Pulmonary artery endothelial cell (primary cell): ENCODE measurements at places on chromosomes 3 and 15.

DNA sequence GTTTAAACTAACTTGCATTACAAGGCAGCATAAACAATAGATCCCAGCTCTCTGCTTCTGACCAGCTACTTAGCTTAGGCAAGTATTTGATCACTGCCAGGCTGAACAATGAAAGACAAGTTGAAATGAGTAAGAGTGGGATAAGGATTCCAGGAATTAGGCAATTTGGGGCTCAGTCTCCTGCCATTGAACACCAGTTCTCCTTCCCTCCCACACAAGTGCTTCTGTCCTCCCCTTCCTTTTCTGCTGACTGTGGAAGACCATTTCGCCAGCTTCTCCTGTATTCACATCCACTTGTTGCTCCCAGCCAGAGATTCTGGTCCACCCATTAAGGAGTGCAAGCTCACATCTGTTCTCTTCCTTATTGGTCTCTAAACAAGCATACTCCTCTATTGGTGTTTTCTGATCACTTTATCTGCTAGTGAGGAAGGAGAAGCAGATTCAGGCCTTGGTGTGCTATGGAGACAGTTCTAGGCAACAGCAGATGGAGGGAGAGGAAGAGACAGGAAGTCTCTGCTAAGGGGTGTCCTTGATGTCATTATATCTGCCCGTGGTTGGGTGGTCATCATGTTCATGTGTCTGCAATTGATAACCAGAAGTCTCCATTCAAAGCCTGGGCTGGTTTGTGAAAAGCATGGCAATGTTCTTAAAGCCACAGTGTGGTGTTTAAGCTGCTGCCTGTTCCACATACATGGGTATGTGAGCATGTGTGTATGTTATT lies 121.5 kb downstream of the PLCL2 start:
- no peak for DNase-seq

GRCh38 chr15:42665827-42666226 lies 71.1 kb downstream of the CDAN1 start:
- no peak for DNase-seq

- DNase-seq = no peak
Observed at GRCh38 chr3:107124885-107125284, 252.4 kb upstream of the CCDC54 start.

GRCh38 chr3:64093211-64093610 lies 69.9 kb upstream of the PSMD6 start:
- no peak for DNase-seq

DNA sequence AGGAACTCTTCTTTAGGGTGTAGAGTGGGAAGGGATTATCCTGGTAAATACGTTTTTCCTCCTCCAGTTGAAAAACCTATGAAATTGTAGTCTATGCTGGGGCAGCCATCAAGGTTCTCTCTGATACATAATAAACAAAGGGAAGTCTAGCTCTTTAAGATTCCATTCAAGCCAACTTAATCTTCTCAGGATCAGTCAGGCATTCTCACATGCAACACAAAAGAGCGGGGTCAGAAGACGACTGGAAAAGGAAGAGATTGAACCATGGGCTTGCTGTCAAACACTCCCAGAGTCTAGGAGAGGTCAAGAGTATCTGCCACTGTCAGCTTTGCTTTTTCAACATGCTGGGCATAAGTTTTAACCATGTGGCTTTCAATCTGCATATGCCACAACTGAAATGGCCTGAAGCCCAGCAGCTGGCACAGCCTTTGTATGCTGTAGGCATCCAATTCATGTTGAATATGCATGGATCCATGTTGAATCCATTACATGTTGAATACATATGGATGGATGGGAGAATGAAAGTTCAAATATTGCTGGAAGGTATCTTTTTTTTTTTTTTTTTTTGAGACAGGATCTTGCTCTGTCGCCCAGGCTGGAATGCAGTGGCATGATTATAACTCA lies 8.5 kb downstream of the TRAT1 start:
- no peak for DNase-seq

DNA sequence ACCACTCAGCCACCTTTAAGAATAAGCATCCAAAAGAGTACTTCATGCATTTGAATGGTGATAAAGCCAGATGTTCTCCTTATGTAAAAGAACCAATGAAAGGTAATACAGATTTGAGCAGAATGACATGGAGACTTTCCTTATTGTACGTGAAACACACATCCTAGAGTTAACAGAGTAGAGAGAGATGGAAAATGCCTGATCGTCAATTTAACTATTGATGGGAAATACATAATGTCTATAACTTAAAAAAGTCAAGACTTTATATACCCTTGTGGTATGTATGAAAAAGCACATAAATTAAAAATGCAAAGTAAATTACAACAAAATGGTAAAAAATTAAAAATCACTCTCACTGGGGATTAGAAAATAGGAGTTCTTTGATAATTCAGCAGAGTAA lies 31.7 kb upstream of the PLSCR5 start:
- DNase-seq = no peak

GRCh38 chr3:51935886-51936755 lies 5.6 kb downstream of the RRP9 start:
- no peak for DNase-seq

- DNase-seq = no peak
Observed at GRCh38 chr3:5126586-5126985, 4.5 kb downstream of the ARL8B start.

- no peak for DNase-seq
Observed at GRCh38 chr3:33438881-33439545, 1.2 kb downstream of the UBP1 start.

- no peak for DNase-seq
Observed at GRCh38 chr3:14274999-14275961, 96.7 kb downstream of the LSM3 start.

DNA sequence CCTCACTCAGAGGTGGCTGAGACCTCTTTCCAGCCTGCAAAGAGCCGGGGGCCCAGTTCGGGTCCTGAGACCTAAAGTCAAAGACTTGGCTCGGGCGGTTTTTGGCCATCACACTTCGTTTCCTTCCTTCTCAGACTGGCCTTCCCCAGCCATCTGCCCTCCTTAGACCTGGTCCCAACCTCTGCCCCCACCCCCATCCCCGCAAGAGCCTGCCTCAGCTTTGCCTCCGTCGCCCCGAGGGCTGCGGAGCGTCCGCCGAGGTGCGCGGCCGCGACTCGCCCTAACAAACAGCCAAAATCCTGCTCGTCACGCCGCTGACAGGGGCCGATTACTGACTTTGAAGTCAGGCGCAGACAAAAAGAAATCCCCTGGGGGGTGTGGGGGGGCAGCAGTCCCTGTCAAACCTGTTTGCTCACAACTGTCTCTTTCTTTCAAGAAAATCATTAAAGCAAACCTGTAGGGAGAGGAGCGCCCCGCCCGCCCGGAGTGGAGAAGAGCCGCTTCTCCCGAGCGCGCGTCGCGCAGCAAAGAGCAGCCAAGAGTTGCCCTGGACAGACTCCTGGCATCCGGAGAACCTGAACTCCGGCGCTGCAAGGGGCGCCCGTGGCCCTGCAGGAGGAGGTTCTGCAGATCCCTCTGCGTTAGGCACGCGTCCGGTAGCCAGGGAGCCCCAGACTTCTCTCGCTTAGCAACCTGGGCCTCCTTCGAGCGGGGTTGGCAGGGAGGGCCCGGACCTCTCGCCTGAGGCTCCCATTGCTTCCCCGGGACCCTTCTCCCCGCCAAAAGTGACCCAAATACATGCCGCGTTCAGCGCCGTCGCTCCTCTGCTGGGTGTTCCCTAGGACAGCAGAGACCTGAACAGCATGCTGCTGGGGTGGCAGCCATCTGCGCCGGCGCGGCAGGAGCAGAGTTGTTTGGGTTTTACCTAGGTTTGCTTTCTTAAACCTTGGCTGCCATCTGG lies 4.5 kb downstream of the SOX14 start:
- DNase-seq = no peak

DNA sequence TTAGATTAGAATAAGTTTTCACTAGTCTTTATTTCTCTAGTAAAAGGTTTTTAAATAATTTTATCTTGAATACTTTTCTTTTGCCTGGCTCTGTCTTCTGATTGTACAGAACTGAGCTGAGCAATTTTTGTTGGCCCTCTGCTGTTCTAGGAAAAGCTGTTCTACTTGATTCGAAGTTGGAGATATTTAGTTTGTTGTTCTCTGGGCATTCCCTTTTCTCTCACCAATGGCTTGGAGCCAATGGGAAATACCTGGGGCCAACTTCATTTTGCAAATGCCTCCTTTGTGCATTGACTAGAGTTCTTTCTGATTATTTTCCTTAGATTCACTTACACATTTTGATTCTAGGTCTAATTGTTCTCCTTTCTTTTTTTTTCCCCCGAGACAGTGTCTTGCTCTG lies 16.5 kb downstream of the ABHD5 start:
- DNase-seq = peak; percentile 13

- DNase-seq = no peak
Observed at GRCh38 chr3:15443826-15444524, 16.6 kb downstream of the EAF1 start.

DNA sequence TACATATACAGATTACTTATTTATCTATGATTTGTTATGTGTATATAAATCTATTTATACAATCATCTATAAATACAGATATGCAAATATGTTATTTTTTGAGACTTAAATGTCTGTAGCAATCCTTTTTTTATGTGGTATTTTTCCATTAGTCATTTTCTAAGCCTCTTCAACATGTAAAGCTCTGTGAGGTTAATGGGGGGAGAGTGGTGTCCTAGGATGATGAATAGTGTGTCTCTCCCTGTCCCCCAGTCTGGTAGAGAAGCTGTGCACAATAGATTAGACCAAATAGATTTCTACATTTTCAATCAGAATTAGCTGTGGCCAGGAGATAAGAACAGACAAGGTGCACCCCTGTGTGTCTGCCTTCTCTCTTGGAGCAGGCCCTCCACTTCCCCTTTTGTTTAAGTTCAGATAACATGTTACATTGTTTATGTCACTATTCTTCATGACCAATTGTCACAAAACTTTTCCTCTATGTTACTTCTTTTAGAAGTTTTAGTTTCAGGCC lies 453.9 kb downstream of the LPP start:
- DNase-seq = no peak

GRCh38 chr15:50767332-50767861 lies 1.9 kb upstream of the SPPL2A start:
- DNase-seq = no peak

- DNase-seq = no peak
Observed at GRCh38 chr15:47326410-47327333, 390.6 kb upstream of the SEMA6D start.

DNA sequence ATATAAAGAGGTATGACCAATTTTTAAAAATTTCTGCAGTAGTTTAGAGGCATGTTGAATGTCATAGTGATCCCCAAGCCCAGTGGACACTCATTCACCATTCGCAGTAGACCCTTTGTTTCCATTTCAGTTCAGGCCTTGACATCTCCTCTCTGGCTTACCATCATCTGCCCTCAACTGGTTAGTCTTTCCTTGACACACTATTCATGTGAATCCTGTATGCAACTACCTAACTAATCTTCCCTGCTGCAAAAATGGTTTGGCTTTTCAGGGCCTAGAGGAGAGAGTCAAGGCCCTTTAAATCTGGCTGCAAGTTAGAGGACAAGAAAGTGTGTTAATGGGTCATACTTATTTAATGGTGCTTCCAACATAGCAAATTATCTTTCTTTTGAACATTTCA lies 10.9 kb downstream of the APH1B start:
- DNase-seq = no peak

DNA sequence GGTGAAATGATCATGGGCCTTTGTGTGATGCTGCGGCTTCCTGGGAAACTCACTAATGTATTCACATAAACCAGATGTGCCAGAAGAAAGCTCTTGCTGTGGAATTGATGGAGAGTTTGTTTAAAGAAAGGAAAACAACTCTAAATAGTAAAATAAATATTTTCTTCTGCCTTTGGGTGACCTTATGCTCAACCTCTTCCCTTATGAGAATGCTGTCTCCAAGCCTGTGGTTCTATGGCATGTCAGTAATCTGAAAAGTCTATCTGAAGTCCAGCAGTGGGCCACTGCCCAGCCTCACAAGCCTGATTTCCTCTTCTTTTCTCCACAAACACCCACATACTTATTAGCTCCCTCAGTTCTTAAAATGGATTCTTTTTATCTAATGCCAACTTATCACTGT lies 49.9 kb upstream of the PHLDB2 start:
- DNase-seq = no peak

GRCh38 chr3:45273681-45274515 lies 47.8 kb upstream of the TMEM158 start:
- DNase-seq = no peak

GRCh38 chr15:87387766-87388165 lies 868.8 kb downstream of the NTRK3 start:
- no peak for DNase-seq

DNA sequence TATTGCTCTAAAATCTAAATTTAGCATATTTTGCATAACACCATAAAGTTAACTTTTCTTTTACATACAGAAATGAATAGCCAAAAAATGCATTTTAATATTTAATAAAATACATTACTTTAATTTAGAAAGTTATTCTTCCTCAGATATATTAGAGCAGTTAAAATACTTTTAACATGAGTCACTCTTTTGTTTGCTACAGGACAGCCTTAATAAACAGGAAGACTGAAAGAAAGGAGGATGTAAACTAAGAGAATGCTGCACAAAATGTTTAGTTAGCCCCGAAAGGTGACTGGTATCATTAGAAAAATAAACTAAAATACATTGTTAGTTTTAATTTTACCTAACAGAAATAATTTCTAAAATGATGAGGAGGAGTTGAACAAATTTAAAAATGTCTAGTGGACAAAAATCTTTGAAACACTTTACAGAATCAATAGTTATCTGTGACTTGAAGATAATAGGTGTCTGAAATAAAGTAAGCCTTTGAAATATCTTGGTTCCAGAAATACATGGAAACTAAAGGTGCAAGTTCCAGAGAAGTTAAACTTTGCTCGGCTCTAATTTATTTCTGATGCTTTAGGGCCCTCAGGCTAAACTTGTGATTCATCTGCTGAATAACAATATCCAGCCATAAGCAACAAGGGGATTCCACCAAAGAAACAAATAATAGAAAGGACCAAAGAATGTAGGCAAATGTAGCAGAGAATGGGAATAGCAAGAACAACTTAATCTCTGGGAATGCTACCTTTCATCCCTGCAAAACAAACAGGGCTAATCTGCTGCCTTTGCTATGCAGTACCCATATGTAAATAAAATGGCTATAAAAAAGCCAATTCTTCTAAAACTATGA lies 138.3 kb upstream of the UBP1 start:
- DNase-seq = no peak

DNA sequence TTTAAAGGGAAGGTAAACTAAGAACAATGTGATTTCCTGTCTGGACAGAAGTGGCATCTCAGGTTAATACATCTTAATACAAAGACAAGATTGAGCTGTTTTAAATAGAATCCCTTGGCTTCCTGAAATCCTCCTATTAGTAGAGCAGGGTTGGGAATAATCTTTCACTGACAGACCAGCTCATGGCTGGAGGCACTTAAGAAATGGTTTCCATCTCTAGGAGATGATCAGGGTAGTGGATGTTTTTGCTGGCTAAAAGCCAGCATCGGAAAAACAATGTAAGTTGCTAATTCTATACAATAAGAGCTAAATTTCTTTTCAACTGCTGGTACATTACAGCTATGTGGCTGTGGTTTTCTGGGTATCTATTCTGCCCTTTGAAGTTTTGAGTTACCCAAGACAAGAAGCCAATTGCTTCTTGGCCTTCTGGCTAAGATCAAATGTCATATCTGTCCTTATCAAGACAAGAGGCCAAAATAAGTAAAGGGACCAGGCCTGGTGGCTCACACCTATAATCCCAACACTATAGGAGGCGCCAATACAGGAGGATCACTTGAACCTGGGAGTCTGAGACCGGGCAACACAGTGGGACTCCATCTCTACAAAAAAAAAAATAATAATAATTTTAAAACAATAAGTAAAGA lies 49.6 kb downstream of the SHQ1 start:
- DNase-seq = no peak

GRCh38 chr3:15387735-15388134 lies 39.6 kb downstream of the METTL6 start:
- DNase-seq = no peak

GRCh38 chr3:59766200-59766872 lies 716.5 kb upstream of the CFAP20DC start:
- no peak for DNase-seq
